Left colon (tissue), 2 donors: ENCODE measurements at places on chromosomes 13 and 19.

- peak; percentile 69 for DNase-seq
Observed at GRCh38 chr19:49677901-49678674, 1.0 kb downstream of the PRMT1 start.

GRCh38 chr13:42762917-42763316 is 18.5 kb upstream of the FAM216B start:
- DNase-seq: no peak

- DNase-seq: peak; percentile 45
Observed at GRCh38 chr19:1130771-1131717, 27.2 kb downstream of the GPX4 start.

DNA sequence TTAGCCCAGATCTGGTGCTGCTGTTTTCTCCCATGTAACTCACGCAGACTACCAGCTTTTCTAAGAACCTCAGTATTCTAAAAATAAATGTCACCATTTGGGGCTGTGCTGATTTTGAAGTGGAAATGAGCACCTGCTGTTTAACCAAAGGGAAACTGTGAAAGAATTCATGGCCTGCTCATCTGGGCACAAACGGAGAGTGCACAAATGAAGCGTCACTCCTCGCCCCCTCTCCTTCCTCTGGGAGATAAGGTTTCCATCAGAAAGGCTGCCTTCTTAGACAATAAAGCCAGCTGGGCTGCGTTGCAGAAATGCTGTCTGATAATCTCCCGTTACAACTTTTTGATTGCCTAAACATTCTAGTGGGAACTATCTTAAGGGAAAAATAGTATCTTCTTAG is 73.7 kb upstream of the SLC15A1 start:
- no peak for DNase-seq

GRCh38 chr19:11096210-11096841 is 7.1 kb downstream of the LDLR start:
- no peak for DNase-seq

GRCh38 chr13:35478271-35479037 is 2.0 kb upstream of the MAB21L1 start:
- no peak for DNase-seq

- no peak for DNase-seq
Observed at GRCh38 chr13:25674371-25674770, 302.6 kb downstream of the ATP8A2 start.

DNA sequence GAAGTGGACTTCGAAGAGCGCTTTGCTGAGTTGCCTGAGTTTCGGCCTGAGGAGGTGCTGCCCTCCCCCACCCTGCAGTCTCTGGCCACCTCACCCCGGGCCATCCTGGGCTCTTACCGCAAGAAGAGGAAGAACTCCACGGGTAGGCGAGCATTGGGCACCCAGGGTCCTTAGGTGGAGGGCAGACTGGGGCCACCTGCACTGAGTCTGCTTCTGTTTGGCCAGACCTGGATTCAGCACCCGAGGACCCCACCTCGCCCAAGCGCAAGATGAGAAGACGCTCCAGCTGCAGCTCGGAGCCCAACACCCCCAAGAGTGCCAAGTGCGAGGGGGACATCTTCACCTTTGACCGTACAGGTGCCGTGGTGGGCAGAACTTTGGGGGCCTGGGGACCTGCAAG is 8.0 kb upstream of the PRR19 start:
- no peak for DNase-seq

- no peak for DNase-seq
Observed at GRCh38 chr19:17436874-17437267, 11.6 kb downstream of the TMEM221 start.

- DNase-seq: no peak
Observed at GRCh38 chr13:93625536-93625935, 398.9 kb downstream of the GPC6 start.

- no peak for DNase-seq
Observed at GRCh38 chr13:51687947-51688714, 103.9 kb downstream of the WDFY2 start.

DNA sequence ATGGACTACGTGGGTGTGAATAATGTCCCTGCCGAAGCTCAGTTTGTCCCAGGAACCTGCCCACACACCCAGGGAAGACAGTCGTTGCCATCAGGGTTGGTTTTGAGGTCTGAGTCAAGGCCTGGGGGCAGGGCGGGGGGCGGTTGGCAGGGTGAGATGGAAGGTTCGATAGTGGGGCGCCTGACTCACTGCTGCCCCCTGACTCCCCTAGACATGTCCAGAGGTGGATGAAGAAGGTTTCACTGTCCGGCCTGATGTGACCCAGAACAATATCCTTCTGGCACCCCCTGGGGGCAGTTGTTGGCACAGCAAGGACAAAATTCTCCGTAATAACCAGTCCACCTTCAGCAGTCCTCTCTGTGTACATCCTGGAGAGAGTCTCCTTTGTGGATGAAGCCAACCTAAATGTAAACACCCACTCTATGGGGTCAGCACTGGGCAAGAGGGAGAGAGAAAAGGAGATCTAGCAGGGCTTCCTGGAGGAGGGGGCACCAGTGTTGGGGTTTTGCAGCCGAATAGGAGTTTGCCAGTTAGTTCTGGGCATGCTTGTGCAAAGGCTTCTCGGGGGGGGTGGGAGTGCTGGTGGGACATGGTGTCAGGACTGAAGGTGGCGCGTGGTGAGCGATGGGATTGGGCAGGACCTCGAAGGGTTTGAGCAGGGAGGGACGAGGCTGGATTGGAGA is 19.6 kb upstream of the B3GNT3 start:
- DNase-seq: peak; percentile 51

GRCh38 chr19:18915639-18916038 is 3.5 kb downstream of the COPE start:
- peak; percentile 51 for DNase-seq

DNA sequence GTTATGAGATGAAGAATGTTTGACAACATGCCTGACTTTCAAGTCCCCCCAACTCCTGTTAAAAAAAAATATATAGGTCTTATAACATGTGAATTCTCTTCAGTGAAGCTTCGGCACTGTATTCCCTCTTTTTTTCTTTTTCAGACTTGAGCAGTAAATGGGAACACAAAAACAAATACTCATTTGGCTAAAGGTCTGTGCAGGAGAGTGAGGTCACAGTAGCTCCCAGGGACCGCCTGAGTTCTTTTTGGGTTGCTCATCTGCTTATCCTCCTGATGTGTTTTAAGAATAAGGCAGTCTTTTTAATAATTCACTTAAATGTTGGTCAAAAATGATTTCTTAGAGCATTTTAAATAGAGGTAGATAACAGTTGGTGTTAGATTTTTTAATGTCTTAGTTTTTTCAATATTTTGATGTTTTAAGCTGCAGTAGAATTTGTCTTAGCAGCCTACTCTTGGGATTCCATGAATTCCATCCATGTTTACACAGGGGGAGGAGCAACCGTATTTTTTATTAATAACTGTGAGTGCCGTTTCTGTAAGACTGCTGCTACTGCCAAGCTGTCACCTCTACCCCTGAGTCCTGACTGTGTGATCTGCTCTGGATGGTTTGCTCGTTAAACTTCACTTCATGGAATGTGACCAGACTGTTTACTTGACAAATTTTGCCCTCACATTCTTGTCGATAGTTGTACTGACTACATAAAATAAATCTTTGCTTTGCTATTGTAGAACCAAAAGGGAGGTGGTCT is 14.9 kb downstream of the HNRNPM start:
- DNase-seq: no peak

DNA sequence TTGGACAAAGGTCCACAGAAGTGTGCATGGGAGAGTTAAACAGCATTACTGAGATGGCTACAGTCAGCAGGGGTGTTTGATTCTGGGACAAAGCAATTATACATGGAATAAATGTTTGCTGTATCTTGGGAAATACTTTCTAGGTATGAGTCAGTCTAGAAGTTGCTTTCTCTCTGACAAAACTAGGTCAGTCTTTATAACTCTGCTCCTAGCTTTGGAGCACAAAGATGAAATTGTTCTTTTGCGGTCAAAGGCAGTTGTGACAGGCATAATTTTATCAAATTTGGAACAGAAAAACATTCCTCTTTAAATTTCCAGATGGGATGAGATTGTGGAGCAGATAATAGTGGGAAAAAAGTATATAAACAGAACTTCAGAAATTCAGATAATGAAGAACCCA is 1045.4 kb upstream of the MIR17HG start:
- no peak for DNase-seq

- no peak for DNase-seq
Observed at GRCh38 chr19:10544753-10545251, 1.1 kb downstream of the ATG4D start.

DNA sequence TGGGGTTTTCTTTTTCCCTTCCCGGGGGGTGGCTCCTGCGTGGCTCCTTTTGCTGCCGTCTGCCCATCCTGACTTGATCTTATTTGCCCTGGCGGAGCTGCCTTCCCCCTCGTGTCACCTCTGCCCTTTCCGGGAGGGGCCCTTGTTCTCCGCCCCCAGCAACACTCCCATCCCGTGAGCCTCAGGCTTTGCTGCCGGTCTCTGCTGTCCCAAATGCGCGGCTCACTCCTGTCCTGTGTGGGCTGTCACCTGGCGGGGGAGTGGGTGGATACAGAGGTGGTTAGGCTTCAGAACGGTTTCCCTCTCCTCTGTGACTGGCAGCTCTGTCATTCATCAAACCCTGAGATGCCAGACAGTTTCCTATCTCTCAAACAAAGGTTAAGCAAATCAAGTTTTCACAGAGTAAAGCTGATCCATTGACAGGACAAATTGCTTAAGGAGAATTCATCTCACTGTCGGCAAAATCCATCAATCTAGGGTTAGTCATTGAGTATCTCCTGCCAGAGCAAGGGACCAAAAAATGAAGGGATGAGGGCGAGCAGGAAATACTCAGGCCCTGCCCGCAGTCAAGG is 84.0 kb downstream of the ANKRD10 start:
- no peak for DNase-seq

DNA sequence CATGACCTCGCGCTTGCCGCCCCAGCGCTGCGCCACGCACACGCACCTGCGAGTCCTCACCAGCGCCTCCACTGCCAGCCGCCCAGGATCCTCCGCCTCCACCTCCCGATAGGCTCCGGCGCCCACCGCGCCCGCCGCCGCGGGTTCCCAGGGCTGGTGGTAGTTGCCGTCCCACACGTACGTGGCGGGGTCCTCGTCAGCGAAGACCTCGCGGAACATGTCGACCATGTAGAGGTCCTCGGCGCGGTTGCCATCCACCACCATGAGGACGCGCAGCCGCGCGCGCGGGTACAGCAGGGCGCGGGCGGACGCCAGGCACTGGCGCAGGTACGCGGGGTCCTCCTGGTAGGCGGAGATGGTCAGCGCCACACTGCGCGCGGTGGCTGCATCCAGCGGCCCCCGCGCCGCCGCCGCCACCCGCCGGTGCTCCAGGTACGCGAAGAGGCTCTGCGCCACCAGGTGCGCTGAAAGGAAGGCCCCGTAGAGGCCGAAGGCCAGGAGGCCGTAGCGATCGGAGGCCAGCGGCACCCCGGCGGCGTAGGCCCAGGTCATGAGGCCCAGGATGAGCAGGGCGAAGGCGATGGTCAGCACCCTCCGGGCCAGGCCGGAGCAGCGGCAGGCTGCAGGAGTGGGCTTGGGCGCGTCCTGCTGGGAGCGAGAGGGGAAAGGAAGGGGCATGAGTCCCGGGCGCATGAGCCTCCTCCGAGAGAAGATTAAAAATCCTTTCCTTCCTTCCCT is 4.4 kb downstream of the HAS1 start:
- no peak for DNase-seq

GRCh38 chr19:40280608-40281221 is 4.4 kb downstream of the AKT2 start:
- peak; percentile 94 for DNase-seq

GRCh38 chr13:48249018-48249417 is 16.0 kb downstream of the ITM2B start:
- no peak for DNase-seq

GRCh38 chr13:40667622-40667978 is 1.2 kb upstream of the FOXO1 start:
- DNase-seq: peak; percentile 48

DNA sequence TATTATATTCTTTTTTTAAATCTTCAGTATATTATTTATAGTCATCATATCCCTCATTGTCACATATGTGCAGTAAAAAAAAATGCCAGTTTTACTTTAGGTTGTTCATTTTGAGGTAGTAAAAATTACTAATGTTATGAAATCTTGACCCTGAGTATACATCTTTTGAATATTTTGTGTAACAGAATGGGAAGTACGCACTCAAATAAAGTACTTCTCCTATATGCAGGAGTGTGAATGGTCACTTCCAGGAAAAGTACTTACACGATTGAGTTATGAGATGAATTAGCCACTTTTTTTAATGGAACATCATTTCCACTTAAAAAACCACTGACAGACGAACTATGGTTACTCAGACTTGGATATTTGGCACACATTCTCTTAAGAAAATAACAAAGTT is 58.5 kb downstream of the C13orf42 start:
- no peak for DNase-seq

DNA sequence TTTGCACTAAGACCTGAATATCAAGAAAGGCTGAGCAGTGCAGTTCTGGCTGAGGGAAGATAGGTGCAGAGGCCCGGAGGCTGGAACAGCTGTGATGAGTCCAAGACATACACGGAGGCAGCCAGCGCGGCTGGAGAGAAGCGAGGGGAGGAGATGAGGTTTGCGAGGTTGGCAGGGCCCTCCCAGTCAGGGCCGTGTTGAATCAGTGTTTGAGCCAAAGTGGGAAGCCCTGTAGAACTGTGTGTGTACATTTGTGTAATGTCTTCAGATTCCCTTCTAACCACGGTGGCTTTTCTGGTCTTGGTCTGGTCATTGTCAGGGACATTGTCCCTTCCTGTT is 34.9 kb downstream of the PAK4 start:
- DNase-seq: no peak

DNA sequence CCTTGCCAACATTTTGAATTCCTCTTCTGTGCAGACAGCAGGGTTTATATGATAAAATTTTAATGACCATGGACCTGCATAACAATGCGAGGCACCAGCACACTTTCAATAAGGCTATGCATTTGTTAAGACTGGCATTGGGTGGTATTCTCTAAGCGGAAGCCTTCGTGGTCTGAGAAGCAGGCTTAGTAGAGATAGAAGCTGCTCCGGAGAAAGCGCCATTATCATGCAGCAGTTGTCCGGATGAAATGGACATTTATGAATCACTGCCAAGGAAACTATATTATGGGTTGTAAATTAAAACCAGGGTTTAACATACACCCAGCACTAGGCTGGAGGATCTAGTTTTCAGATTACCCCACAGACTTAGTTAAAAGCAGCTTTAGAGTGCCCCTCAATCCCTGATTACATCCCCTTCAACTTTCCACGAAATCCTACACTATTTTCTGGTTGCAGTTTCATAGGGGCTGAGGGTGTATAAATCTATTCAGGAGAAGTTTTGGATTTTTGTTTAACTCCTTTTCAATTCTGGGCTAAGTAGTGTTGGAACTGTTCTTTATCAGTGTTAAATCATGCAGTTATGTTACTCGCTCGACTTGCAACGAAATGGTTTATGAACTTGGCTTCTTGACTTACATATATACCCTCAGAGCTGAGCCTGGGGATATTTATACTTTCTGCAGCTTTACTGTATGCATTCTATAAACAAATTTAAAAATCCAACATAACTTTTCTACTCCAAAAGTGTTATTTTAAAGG is 193.3 kb downstream of the PCDH9 start:
- DNase-seq: no peak

- no peak for DNase-seq
Observed at GRCh38 chr19:55648585-55649267, 714 bp downstream of the CCDC106 start.

- no peak for DNase-seq
Observed at GRCh38 chr19:41541990-41542584, 33.9 kb upstream of the CEACAM21 start.

DNA sequence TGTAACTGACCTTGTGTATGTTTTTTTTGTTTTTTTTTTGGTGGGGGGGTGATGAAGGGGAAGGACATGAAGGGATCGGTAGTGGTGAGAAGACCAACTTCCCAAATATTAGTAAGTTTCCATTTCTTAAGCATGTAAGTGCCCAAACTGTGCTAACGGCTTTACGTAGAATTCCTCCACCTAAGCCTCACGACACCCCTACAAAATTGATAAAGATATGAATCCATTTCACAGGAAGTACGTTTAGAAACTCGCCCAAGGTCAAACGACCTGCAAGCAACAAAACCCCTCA is 649 bp downstream of the UQCRFS1 start:
- no peak for DNase-seq
